Common myeloid progenitor, CD34-positive (primary cell): ENCODE measurements at places on chromosomes 2 and 18.

GRCh38 chr2:112725545-112726457 is 5.0 kb downstream of the NT5DC4 start:
- no peak for DNase-seq

- DNase-seq: no peak
These were observed 817.9 kb downstream of the SOCS6 start for GRCh38 chr18:71106701-71107100.

- DNase-seq: no peak
These were observed 23.7 kb downstream of the ATL2 start for GRCh38 chr2:38353402-38353801.

DNA sequence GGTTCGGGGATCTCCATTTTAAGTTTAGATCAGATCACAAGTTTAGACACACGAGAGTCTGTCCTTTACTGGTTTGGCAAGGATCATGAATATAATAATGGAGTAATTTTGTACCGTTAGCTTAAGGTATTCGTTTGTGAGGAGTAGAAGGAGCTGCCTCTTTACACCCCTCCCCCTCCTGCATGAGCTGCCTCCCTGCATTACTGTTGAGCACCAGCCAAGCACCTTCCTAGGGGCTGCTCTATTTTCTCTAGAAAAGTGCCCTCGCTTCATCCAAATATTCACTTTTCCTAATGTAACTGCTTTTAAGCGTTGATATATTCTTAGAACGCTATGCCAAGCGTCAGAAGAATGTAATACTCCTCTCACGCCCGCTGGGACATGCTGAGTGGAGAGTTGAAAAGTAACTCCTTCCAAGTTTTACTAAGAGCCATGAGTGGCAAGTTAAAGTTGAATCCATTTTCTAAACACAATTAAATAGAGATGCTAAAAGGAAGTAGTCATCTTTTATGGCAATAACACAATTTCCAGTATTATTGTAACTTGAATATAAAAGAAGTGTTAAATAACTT is 25.4 kb upstream of the SCN7A start:
- no peak for DNase-seq

DNA sequence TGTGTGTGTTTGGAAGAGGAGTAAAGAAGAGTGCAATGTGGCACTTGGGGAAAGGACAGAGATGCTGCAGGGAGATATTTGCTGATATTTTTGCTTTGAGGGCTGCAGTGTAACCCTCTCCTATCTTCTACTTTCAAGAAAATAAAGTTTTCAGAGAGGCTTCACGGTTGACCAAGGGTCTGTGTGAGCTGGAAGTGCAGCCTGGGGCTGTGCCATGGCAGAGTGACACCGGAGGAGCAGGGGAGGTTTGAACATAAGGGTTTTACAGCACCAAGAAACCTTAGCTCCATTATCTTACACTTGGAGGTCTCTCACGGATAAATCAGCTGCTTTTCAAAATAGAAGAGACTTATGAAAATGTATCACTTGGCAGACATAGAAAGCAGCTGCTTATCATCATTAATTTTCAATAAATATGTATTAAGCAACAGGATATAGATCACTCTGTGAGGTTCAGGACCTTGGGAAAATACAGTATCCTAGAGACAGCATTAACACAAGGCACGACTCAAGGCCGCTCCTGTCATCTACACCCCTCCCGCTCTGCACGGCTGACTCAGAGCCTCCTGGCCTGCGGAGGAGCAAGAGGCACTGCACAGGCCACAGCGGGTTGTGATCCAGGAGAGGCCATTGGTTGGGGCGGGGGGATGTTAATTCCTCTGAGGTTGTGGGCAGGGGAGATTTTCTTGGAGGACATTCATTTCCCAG is 127.8 kb downstream of the COPS8 start:
- DNase-seq: no peak

DNA sequence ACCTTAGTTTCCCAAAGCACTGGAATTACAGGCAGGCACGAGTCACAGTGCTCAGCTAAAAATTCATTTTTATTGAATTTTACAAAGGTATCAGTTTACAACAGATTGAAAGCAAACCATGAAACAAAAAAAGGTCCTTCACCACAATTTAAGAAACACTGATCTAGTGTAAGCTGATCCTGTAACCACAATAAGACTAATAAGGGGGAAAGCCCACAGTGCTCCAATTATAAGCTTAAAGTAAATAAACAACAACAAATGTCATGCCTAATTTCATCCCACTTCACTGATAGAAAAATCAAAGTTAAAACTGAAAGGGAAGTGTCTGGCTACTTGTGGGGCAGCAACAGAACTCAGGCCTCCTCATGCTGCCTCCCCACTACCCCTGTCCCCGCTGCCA is 49.2 kb downstream of the ICA1L start:
- DNase-seq: no peak

- no peak for DNase-seq
These were observed 221.0 kb downstream of the NOL4 start for GRCh38 chr18:34003687-34004086.
